ENCODE measurements at places on chromosomes 3 and 15. TPM values are rescaled to one million over a fixed set of nuclear protein-coding genes. Genes with fewer than 3 reads are reported as not detected.
A peak's percentile ranks its signal among the peaks of the same experiment; 100 is the strongest.

DNA sequence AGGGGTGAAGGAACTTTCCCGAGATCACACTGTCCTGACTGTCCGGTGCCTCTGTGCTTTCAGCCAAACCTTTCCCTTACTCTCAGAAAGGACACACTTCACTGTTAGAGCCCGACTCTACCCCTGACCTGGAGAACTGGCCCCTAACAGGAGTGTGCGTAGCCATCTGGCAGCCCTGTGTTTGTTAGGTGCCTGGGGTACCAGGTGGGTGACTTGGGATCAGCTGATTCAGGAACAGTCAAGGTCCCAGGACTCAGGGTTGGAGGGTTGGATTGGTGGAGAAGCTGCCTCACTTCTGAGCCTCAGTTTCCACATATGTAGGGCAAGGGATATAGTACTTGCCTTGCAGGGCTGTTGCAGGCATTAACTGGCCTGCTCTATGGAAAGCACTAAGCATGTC is 98.3 kb upstream of the SLC6A11 start:
- no peak for DNase-seq

- peak; percentile 45 for DNase-seq
Measured at GRCh38 chr15:41492597-41493204, 973 bp upstream of the ITPKA start.

GRCh38 chr15:94225616-94226015 is 5.7 kb upstream of the MCTP2 start:
- no peak for DNase-seq

The LRRC2 gene
- 0.23 TPM for polyA plus RNA-seq

- no peak for DNase-seq
Measured at GRCh38 chr3:73546961-73547360, 77.8 kb downstream of the PDZRN3 start.

DNA sequence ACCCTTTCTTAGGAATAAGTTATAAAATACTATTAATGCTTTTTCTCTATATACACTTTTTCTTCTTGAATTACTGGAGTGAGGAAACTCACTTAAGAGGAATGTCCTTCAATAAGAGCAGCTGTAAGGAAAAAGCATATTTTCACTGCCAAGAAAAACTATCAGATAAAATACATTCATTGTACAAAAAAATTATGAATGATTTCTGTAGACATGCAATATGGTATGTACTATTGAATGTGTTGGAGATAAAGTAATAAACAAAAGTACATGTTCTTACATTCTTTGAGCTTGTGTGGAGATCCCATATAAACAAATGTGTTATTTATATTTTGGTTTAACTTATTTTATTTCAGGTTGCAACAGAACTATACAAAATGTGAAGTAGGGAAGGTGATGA is 241.0 kb upstream of the ZNF717 start:
- DNase-seq: no peak

The GP5 gene
- polyA plus RNA-seq: 0.23 TPM

DNA sequence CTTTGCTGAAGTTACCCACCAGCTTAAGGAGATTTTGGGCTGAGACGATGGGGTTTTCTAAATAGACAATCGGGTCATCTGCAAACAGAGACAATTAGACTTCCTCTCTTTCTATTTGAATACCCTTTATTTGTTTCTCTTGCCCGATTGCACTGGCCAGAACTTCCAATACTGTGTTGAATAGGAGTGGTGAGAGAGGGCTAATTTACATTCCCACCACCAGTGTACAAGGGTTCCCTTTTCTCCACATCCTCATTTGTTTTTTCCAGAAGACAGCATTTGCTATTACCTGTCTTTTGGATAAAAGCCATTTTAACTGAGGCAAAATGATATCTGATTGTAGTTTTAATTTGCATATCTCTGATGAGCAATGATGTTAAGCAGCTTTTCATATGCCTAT is 329.9 kb upstream of the TPRG1 start:
- DNase-seq: no peak

The FBXW12 gene
- 0.07 TPM for polyA plus RNA-seq

- DNase-seq: no peak
Measured at GRCh38 chr3:169430707-169431404, 232.7 kb downstream of the MECOM start.

The CSTA gene
- not detected for polyA plus RNA-seq

GRCh38 chr15:40878785-40879184 is 4.8 kb upstream of the RHOV start:
- DNase-seq: no peak

DNA sequence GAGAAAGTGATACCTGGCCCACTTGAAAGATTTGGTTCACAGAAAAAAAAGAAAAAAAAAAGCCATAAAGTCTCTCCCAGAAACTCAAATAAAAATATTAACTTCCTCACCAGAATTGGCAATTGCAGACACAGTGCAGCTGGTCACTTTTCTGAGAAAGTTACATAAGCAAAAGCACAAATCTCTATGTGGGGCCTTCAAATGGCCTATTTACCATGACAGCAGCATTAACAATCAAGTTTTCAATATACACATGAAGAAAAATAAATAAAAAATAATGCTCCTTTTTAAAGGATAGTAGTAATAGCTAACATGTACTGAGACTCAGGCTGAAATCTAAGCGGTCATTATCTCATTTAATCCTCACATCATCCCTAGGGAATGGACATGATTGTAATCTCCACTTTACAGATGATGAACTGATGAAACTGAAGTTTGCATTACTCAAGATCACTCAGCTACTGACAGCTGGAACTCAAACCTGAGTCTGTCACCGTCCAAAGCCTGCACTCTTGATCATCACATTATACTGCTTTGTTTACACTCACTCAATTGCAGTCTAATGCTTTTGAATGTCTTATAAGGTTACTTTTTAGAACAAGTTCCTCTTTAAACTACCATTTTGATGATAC is 3.3 kb downstream of the NPTN start:
- no peak for DNase-seq

- no peak for DNase-seq
Measured at GRCh38 chr15:83955806-83956265, 279.7 kb upstream of the GOLGA6L4 start.

The SKIL gene
- 5.1 TPM for polyA plus RNA-seq

DNA sequence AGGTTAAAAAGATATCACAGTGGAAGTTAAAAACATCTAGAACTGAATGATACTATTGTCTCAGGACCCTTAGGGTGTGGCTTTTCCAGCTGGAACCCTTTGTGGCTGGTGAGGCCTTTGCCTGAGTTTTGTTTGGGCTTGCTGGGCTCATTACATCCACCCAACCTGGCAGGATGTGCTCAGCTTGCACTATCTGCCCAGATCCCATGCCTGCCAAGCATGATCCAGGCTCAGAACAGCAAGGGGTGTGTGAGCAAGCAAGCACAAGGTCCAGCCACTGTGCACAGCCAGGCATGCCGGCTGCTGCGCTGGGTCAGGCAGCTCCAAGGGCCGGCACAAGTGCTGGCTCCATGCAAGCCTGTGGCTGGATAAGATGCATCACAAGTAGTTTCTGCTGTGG is 512.7 kb upstream of the CDIN1 start:
- no peak for DNase-seq

GRCh38 chr3:3464131-3464530 is 284.6 kb upstream of the CRBN start:
- no peak for DNase-seq

DNA sequence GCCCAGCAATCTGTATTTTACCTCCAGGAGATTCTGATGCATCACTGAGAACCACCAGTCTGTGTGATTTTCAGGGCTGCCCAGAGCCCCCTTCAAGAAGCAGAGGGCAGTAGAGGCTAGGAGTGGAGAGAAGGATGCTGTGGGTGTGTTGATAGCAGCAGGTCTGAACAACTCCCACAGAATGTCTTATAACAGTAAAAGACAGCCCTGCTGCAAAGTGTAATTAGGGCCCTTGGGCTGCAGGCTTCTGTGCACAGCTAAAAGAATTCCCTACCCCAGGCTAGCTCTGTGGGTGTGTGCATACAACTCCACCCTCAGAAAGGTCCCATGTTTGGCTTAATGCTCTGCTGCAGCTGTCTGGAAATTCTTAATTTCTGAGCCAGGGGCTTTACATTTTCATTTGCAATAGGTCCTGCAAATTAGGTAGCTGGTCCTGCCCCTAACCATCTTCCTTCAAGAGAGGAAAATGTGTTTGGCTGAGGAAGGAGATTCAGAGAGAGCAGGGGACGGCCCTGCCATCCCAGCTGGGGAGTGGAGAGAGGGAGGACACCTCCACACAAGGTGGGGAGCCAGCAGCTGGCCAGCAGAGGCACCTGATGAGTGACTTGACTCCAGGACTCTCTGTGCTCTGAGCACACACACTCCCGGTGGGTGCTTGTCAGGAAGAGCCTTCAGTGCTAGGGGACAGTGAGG is 43.2 kb upstream of the RAB6B start:
- DNase-seq: no peak

GRCh38 chr15:39920510-39921273 is 626 bp upstream of the GPR176 start:
- DNase-seq: peak; percentile 95

GRCh38 chr3:6264906-6265305 is 596.0 kb upstream of the GRM7 start:
- no peak for DNase-seq

GRCh38 chr3:58824285-58824684 is 157.7 kb upstream of the FAM3D start:
- peak; percentile 64 for DNase-seq
